EH (cell line): ENCODE measurements at places on chromosomes 11 and 22.

- DNase-seq = peak; percentile 82
These were observed 10.3 kb downstream of the YAP1 start for GRCh38 chr11:102120437-102120973.

DNA sequence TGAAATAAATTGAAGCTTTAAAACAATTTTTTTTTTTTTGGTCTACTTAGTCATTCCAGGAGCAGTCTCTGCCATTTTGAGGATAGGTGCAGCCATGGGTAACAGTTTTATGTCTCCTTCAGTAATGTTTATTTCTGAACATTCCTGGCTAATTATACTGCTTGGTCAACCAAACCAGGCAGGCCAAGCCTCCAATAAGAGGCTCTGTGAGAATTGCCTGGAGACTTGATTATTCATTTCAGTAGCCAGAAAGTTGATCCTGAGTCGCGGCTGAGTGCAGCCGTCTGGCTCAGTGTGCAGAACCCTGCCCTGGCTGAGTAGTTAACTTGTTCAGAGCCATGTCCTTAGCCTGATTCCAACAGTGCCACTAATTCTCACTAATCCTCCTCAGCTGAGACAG lies 364.0 kb upstream of the FAT3 start:
- peak; percentile 7 for DNase-seq

DNA sequence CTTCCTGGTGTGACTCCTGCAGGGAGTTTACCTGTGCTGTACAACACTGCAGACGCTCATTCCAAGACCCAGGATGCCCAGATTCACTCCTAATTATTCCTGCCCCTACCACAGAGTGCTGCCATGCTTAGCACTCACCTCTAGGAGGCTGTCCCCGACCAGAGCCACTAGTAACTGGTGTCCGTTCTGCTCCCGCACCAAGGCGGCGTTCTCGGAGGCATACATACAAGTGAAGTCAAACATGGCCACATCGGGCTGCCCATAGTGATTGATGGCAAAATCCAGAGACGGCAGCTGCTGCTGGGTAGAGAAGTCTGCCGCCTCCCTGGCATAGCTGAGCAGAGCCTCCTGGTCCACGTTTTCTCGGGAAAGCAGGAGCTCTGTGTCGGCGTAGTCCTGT lies 122.3 kb upstream of the BID start:
- no peak for DNase-seq

- DNase-seq = no peak
These were observed 191.4 kb upstream of the SORL1-AS1 start for GRCh38 chr11:121644187-121644512.

GRCh38 chr11:131246663-131247062 lies 123.8 kb upstream of the NTM start:
- no peak for DNase-seq

DNA sequence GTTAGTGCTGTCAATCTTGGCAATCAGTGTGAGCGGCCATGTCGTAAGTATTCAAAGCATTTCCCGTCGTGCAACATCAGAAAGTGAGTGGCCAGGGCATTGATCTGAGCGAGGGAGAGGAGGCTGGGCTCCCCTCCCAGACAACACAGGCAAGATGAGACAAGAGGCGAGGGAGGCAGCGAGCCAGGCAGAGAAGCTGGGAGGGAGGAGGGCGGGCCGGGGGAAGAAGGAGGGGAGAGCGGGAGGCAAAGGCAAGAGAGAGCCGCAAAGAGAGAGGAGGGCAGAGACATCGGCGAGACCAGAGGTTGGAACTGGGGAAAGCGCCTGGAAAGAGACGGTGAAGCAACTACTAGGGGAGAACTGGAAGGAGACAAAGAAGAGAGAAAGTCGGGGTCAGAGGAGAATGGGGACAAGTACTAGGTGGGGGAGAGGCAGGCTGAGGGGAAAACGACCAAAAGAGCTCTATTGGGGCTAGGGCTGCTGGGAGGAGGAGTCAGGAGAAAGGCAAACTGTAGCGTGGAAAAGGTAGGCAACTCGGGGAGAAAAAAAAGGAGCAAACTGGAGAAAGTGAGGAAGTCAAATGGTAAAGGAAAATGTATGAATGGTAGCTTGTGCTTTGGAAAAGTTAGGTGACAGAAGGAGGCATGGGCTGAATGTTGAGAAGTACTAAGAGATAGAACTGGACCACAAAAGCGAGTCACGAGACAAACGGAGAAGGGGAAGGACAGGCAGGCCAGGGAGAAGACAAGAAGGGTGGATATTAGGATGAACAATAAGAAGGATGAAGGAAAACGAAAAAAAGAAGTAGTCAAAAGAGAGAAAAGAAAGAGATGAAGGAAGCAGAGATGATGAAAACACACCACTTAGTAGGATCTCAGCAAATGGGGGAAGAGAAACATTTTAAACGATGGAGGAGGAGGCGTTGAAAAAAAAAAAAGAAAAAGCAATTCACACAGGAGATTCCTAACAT lies 130.5 kb upstream of the C11orf58 start:
- peak; percentile 85 for DNase-seq

DNA sequence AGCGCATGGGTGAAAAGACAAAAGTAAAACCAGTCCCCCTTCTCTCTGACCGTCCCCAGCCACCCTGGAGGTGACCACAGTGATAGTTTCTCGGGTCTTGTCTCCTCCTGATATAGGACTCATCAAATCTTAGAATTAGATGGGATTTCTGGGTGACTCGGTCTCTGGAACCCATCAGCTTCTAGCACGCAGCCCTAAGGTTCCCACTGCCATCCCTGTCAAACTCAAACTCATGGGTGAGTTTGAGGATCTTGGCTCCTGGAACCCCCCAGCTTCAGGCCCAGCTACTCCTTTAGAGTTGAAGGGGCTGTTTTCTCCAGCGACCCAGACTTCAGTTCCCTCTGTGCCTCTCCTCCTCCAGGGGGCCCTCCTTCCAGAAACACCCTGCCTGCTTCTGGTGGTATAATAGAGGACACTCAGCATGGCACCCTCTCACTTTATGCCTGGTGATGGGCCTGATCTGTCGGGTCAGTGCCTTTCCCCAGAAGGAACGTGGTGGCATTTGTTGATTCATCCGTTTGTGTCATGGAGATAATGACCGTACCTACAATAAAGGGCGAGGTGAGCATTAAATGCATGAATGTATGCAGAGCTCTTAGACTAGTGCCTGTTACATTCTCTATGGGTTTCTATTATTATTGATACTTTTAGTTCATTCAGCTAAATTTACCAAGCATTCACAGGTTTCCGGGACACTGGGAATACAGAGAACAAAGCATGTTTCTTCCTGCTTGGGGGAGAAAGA lies 31.7 kb downstream of the MCM5 start:
- DNase-seq = no peak

- DNase-seq = peak; percentile 99
These were observed 242.3 kb downstream of the SWAP70 start for GRCh38 chr11:9905960-9906791.

- DNase-seq = no peak
These were observed 26.3 kb downstream of the ANO1 start for GRCh38 chr11:70104419-70104818.

DNA sequence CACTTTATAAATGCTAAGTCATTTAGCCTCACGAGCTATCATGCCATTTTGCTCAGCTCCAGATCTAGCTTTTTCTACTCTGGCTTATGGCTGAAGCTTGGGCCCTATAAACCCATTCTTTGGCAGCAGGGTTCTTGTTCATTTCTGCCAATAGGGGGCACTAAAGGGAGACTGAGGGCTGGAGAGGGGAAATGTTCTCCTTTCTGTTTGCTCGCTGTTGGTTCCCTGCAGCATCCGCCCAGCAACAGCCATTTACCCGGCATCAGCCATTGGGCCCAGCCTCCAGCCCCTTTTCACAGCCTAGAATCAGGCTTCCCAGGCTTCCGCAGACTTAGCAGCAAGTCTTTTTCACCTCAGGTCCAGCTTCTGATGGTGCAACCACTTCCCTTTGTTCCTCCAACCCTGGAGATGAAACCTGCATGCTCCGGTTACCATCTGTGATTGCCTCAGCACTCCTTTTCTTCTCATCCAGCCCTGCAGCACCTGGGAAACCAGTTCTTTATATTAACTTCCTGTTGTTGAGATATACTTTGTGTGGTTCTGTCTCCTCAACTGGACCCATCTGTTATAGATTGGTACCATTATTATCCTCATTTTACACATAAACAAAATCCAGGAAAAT lies 4.2 kb upstream of the ME3 start:
- peak; percentile 33 for DNase-seq

- DNase-seq = no peak
These were observed 113.5 kb downstream of the SHANK2 start for GRCh38 chr11:71138737-71139425.

- DNase-seq = no peak
These were observed 492 bp downstream of the JHY start for GRCh38 chr11:122882857-122883645.

DNA sequence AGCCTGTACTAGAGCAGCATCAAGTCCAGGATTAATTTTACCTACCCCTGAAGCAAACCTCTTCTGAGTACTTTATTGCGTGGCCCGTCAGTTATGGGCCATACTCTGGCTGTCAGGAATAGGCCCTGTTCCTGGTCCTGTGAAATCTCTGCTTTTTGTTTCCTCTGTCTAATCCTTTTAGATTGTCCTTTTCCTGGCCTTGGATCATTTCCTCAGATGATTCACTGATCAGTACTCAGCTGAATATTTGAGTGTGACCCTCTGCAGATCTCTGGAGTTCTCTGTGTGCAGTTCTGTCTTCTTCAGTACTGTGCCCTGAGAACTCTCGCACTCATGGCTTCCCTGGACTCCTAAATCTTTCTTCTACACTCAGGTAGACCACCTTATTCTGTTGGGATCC lies 123.5 kb downstream of the UVRAG start:
- peak; percentile 40 for DNase-seq

- DNase-seq = no peak
These were observed 503.2 kb downstream of the MN1 start for GRCh38 chr22:27298332-27298731.

GRCh38 chr11:2844116-2844842 lies 41.3 kb downstream of the CDKN1C start:
- no peak for DNase-seq

DNA sequence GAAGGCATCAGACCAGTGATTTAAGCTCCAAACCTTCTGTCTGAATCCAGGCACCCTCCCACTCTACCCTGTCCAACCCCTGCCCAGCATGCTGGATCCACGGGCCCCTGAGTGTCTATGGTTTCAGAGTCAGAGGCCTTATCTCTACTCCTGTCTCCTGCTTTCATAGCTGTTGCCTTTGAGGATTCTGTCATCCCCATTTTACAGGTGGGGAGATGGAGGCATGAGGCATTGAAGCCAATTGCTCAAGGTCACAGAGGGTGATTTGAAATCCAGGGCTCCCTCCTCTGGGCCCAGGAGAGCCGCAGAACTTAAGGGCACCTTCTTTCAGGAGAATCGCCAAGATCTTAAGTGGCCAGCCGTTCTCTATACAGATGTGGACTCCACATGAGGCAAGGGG lies 3.1 kb downstream of the KCNJ4 start:
- no peak for DNase-seq

GRCh38 chr22:39039306-39040126 lies 1.1 kb upstream of the APOBEC3F start:
- DNase-seq = no peak

DNA sequence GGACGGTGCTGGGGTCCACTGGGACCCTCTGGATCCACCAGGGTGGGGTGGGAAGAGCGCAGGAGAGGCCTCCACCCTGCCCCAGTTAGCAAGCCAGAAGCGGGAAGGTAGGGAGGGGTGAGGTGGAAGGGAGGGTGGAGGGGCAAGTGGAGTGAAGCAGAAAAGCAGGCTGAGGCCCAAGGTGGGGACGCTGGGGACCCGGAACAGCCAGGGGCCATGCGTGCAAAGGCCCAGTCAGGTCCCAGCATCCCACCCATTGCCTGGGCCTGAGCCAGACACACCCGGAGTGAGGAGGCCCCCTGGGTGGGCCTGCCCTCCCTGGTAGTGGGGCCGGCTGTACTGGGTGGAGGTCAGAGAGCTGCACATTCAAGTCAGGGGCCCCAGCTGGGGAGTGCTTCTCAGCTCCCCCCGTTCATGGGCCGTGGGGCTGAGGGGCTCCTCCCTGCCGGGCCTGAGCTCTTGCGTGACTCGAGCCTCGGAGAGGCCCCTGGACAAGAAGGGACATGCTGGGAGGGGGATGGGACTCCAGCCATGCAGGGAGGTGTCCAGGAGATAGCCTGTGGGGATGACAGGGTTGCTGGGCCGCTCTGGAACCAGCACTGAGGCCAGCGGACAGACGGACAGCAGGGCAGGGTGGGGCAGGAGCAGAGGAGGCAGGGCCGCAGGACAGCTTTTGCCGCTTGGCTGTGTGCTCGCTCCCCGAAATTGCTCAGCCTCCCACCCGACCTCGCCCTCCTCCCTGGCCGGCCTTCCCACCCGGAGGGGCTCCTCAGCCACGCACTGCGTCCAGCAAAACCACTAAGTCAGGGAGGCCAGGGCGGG lies 7.7 kb downstream of the TNNT3 start:
- no peak for DNase-seq

DNA sequence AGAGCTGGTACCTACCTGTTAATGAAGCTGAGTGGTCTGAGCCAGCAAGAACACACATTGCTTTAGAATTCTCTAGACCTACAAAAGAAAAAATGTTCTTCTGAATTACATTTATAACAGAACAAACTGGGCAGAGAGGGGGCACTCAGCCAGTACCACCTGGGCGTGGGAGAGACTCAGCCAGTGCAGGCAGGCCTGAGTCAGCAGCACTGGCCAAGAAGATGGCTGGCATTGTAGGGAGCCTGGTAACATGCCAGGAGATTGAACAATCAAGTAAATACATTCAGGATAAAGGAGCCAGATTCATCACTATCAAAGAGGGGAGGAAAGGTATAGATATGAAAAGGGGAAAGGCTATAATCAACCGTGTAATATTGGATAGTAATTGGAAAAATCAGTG lies 19.9 kb downstream of the SERGEF start:
- no peak for DNase-seq
